Suppressor macrophage (primary cell): ENCODE measurements at places on chromosomes 6 and 20.

DNA sequence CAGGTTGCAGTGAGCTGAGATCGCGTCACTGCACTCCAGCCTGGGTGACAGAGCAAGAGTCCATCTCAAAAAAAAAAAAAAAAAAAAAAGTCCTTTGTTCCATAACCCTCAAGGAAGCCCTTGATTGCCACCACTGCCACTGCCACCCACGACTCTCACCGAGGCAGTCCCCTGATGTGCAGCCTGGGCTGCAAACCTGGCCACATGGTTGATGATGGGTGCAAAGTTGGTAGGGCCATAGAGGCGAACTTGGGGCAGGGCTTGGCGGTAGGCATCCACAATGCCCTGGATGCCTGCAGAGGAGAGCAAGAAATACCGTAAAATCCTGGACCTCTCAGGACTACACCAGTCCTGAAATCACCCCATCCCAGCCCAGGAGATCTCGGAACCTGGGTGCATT lies 11.5 kb downstream of the SPAG4 start:
- no peak for DNase-seq

DNA sequence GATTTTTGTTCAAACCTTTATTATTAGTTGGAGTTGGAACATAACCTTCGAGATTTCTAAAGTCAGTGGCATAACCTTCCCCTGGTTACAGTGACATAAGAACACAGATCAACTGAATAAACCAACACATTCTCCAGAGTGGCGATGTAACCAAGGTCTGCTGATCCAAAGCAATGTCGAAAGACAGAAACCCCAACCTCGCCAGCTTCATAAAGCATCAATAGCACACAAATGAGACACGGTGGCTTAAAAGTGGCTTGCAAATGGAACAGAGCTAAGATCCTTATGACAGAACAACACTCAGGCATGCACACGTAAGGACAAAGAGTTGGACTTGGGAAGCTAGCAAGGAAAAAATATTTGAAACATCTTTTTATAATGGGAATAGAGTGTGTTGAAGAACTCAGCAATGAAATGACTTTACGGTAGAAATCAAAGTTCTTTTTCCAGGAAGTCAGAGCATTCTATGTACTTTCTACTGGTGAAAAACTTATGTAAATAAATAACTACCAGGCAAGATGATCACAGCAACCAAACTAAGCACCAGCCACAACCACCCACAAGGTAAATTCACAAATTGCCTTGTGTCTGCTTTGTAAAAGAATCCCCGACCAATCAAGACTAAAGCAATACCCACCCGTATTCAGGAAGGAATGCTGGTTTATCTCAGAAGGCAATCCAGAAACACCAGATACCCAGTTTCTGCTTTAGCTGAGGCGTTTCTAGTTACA lies 61.0 kb upstream of the NHSL1 start:
- DNase-seq: no peak

DNA sequence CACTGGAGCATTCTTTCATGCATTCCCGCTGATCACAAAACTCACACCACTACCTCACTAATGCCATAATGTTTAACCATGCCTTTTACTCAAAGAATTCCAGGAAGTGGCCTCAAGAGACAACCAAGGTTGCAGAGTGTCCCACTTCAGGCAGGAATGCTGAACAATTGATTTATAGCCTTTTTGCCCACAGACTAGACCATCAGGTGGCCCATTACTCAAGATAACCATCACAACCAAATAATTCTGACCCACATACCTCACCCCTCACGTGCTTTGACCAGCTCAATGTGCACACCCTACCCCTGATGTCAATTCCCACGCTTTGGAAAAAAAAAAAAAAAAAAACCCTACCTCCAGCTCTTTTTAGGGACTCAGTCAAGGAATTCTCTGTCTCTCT lies 220.6 kb upstream of the UFL1 start:
- no peak for DNase-seq

DNA sequence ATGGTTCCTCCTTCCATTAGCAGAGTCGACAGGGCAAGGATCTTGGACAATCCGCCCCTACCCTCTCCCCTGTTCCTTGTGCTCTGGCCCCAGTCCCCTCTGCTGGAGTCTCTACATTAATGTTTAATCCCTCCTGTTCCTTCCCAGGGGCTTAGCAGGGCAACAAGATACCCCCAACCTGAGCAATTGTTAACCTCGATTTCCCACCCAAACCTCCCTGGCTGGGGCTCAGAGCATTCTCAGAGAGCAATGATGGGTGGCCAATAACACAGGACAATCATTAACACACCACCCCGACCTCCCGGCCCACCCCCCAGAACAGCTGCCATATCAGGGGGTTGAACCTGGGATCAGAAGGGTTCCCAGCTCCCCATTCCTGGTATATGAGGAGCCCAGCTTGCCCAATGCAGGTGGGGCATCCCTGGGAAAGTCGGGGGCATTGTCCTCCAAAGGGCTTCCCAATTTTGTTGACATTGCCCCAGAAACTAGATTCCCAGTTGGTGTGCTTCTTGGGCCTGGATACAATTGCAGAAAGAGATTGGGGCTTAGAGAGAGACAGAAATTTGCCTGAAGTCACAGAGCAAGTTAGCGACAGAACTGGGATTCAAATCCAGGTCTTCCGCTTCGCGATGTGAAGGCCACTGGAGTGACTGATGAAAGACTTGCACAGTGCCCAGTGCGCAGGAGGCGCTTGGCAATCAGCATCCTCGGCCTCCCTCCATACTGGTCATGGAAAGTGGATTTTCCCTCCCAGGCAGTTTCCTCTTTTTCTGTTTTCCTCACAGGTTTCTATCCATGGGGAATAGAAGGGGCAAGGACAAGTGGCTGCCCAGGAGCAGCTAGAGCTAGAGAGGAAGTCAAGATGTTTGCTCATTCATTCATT lies 59.6 kb upstream of the TTPAL start:
- DNase-seq: no peak

DNA sequence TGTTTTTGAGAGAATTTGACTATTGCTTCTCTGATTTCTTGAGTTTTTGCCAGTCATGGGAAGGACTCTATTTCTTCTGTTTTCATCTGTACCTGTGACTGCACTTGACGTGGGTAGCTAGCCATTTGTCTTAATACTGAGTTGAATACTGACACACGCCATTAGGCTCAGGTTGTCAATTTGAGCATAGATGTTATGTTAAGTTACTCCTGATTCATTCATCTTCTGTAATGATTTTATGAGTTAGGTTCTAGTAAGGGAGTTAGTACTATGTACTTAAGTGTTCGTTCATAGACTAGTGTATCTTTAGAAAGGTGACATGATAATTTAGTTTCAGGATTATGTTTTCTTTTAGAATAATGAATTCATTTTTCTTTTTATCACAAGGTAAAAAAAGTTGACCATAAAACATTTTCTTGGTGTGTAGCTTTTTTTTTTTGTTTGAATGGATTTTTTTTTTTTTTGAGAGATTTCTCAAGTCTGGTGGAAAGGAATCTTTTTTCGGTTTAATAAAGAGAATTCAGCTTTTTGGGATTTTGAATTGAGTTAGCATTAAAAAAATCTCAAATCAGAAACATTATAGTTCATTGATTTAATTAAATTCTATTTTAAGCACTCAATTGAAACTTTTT lies 1.7 kb downstream of the AFDN start:
- no peak for DNase-seq

DNA sequence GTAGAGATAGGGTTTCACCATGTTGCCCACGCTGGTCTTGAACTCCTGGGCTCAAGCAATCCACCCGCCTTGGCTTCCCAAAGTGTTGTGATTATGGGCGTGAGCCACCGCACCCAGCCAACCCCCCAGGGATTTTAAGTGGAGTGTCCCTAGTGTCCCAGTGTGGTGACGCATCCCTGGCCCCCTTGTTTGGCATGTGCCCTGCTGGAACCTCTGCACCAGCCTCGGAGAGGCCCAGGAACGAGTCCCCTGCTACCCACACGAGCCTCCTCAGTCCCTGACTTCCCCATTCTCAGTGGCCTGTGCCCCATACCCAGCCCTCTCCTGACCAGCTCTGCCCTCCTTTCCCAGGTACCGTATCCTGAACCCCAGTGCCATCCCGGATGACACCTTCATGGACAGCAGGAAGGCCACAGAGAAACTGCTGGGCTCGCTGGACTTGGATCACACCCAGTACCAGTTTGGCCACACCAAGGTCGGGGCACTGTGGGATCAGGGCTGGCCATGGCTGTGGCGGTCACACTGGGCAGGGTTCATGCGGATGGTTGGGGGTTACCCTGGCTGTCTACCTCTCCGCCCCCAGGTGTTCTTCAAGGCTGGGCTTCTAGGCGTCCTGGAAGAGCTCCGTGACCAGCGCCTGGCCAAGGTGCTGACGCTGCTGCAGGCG lies 37.2 kb downstream of the MYH7B start:
- no peak for DNase-seq

DNA sequence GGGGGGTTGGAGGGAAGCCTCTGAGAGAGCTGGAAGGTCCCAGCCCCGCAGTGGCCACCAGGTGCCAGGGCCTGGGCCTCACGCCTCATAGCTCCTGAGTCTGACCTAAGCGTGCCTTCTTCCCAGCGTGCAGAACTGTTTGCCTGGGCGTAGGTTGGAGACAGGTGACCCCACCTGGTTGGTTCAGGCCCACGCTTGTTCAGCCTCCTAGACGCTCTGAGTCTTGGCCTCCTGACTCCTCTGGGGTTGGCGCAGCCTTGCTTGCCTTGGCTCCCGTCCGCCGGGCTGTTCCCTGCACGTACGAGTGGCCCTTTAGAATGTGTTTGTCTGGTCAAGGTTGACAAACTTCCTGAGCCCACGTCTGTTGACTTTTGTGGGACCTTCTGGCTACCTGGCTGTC lies 70.8 kb downstream of the EYA2 start:
- DNase-seq: no peak

GRCh38 chr6:169802790-169803189 lies 51.4 kb downstream of the ERMARD start:
- DNase-seq: no peak

DNA sequence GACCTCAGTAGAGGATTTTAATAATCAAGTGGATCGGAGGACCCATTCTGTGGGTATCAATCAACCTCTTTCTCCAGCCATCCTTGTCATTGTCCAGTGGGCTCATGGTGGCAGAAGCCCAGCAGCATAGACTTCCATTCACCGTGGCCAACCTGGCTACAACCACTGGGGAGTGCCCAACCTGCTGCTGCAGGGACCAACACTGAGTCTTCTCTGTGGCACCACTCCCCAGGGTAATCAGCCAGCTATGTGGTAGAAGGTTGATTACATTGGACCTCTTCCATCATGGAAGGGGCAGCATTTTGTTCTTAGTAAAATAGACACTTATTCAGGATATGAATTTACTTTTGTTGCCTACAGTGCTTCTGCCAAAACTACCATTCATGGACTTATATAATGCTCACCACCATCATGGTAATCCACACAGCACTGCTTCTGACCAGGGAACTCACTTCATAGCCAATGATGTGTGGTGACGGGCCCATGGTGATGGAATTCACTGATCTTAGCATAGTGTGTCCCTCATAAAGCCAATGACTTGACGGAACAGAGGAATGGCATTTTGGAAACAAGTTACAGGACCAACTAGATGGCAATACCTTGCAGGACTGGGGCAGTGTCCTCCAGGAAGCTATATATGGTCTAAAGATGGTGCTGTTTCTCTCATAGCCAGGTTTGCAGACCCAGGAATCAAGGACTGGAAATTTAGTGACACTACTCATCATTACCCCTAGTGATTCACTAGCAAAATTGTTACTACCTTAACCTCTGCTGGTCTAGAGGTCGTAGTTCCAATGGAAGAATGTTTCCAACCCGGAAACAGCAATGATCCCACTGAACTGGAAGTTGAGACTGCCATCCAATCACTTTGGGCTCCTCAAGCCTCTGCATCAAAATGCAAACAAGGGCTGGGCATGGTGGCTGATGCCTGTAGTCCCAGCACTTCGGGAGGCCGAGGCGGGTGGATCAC lies 7.6 kb downstream of the CD24 start:
- DNase-seq: no peak

GRCh38 chr20:11895861-11896387 lies 21.8 kb upstream of the BTBD3 start:
- DNase-seq: no peak

GRCh38 chr6:104884867-104885517 lies 25.3 kb upstream of the HACE1 start:
- DNase-seq: no peak
